ENCODE measurements at places on chromosomes 12 and 14.

- no peak for DNase-seq
Observed at GRCh38 chr12:127663716-127664115, 603.3 kb upstream of the TMEM132C start.

DNA sequence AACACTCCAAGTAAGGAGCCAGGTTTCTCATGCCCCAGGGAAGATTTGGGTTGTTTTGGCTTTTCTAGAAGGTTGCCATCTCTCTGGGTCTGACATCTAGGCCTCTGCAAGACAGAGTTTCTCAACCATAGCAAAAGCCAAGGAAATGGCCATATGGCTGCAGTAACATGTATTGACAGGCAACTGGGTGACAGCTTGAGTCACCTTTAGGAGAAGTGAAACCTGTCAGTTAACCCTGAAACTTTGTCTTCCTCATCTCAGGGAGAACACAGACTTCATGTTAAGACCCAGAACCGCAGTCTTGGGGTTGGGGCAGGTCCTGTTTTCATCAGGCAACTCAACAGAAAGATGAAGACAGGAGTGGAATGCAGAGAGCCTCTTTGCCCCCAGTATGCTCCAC, 46.0 kb upstream of the PLBD1 start:
- no peak for DNase-seq

GRCh38 chr12:76830436-76830835, 48.4 kb downstream of the CSRP2 start:
- DNase-seq: no peak

DNA sequence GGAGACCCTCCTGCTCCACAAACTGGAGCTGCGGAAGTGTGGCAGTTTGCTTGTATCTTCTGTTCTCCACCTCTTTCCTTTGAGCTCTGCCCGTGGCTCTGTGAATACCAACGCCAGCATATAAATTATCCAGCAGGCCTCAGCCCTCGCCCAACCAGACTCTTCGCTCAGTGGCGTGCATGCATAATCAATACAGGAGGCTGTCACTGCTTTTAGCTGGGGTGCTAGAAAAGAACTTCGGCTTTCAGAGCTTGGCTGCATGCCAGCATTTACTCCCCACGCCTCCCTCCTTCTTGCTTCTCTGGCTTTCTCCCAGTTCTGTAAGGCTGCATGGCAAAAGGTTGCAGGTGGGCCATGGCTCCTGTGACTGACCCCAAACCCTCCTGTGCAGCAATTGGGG, 26.9 kb downstream of the NRXN3 start:
- DNase-seq: no peak

DNA sequence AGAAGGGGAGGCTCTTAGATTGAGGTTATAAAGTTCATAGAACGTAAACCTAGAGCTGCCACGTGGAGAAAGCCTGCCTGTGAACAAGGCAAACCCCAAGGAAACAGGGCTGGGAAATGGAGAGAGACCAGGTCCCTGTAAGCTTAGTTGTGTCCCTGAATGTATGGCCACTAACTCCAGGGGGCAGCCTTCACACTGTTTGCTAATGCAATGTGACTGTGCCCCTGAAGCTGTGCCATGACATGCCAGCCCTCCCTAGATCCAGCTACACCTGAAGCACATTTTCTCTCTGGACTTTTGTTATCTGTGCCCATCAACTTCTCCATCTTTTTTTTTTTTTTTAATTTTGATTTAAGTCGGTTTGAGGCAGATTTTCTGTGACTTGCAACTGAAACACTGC, 60.6 kb upstream of the TMCC3 start:
- no peak for DNase-seq

GRCh38 chr14:88030079-88030478, 25.1 kb downstream of the GPR65 start:
- DNase-seq: no peak

GRCh38 chr12:22234561-22234960, 99.9 kb downstream of the ST8SIA1 start:
- DNase-seq: no peak

Measured in activated CD4-positive, alpha-beta T cell treated with anti-CD3 and anti-CD28 coated beads for 1 hour (primary cell).